NCI-H146 (cell line): ENCODE measurements at places on chromosomes 3 and 15.

DNA sequence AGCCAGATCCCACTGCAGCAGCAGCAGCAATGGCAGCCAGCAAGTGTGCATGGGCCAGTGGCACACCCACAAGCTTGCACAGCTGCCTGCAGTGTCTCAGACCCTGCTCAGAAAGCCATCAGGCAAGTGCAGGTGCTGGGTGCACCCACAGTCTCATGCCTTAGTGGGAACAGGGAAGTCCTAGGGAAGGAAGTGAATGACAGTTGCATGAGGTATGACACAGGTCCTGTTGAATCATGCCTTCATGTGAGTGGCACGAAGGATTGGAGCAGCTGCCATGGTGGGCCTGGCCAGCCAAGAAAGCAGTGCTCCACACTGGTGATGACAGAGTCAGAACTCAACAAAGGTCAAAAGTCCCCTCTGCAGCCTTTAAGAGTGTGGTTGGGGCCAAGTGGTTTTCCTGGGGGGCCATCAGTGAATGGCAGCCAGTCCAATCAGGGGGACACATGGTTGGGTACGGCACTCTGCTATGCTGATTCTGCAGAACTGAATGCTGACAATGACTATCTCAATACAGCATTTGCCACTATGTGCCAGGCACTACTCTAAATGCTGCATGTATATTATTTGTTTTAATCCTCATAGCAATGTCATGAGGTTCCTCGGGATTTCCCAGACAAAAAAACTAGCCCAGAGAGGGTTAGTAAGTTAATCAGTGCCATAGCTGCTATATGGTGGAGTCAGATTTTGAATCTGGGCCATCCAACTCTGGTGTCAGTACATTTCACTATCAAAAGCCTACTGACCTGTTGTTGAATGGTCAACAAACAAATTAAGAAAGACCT is 94.3 kb downstream of the AQP9 start:
- DNase-seq, result no peak

GRCh38 chr15:29457729-29458128 is 188.1 kb upstream of the NSMCE3 start:
- DNase-seq, result no peak

GRCh38 chr3:45736707-45737106 is 47.5 kb downstream of the SACM1L start:
- DNase-seq, result no peak

- no peak for DNase-seq
These were observed 32.1 kb upstream of the WDR72 start for GRCh38 chr15:53791581-53791980.

DNA sequence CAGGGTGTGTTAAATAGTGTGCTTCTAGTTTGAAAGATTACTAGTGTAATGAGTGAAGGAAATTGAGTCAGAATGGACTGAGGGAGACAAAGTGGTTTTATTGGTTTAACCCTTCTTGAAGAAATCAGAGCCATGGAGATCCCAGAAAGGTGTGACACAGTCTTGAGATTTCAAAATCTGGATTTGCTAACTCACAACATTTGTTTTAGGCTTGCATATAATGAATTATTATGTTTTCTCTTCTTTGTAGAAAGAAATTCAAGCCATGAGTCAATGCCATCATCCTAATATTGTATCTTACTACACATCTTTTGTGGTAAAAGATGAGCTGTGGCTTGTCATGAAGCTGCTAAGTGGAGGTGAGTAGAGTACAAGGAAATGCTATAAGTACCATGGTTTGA is 25.1 kb downstream of the OXSR1 start:
- no peak for DNase-seq

GRCh38 chr15:82021992-82022391 is 23.8 kb downstream of the MEX3B start:
- peak; percentile 87 for DNase-seq

GRCh38 chr15:31102374-31103342 is 1.1 kb upstream of the TRPM1 start:
- DNase-seq, result no peak

DNA sequence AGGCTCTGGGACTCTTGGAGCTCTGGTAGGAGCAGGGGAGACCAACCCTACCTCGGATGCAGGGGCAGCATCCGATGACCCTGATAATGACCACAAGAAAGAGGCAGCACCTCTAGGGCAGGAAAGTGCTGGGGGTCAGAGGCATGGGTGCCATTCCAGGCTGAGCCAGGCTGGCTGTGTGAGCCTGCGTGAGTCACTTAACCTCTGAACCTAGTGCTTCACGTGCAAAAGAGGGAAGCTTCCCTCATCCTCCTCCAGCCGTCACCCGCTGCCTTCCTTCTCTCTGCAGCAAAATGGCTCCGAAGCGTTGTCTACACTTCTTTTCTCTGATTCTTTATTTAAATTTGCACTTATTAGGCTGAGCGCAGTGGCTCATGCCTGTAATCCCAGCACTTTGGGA is 35.5 kb downstream of the ZDHHC19 start:
- no peak for DNase-seq

DNA sequence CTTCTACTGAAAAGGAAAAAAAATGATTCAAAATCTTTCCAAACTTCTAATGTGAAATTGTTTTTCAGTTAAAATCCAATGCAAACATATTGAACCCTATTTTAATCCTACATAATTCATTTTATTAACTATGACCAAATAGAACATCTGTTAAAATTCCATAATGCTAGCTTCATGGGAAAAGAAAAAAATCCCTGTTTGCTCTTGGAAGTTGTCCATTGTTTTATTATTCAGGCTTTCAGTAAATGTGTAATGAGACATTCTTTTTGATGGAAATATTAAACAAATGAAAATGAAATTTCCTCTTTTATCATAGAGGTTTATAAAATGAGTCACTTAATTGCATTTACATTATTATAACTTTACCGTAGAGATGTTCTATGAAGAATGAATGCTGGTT is 49.5 kb downstream of the SLC25A26 start:
- no peak for DNase-seq

DNA sequence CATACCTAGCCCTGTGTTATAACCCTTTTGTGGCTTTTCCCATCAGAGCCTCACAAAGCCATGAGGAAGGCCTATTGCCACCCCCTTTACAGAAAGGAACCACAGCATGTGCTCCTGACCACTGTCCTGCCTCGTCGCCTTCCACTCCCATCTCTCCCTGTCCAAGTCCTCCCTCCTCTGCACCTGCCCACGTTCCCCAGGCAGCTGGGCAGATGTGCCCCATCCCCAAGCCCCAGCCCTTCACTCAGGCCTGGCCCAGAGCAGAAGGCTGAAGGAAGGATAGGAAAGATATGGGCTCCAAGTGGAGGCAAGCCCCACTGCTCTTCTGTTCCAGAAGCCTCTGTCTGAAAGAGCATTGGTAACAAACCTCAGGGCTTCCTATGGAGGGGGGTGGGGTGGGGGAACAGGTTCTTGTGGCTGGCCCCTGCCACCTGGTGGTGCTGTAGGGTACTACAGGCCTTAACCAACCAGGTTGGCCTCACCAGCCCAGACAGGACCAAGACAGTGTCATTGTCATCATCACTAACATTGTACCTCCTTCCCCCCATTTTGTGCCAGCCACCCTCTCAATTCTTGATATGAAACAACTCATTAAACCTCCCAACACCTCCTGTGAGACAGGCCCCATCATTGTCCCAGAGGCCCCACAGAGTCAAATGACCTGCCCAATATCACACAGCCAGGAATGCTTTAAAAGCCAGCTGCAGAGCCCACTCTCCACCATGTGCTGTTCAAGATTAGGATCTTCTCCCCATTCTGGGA is 10.0 kb downstream of the POC1A start:
- peak; percentile 65 for DNase-seq

DNA sequence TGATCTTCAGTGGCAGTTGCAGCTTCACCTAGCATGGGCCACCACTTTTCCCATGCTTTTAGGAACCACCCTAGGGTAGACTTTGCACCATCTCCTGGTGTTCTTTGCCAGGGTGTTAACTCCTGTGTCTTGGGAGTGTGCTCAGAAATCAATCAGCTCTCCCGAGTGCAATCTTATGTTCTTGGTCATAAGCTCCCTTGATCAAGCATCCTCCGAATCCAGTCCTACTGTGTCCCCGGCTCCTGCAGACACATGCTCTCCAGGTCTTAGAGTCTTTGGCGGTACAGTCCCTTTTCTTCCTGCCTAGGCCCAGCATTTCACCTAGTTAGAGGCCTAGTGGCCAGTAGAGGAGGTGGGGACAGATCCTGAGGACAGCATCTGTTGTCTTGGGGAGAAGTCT is 74.7 kb upstream of the SYN2 start:
- no peak for DNase-seq

DNA sequence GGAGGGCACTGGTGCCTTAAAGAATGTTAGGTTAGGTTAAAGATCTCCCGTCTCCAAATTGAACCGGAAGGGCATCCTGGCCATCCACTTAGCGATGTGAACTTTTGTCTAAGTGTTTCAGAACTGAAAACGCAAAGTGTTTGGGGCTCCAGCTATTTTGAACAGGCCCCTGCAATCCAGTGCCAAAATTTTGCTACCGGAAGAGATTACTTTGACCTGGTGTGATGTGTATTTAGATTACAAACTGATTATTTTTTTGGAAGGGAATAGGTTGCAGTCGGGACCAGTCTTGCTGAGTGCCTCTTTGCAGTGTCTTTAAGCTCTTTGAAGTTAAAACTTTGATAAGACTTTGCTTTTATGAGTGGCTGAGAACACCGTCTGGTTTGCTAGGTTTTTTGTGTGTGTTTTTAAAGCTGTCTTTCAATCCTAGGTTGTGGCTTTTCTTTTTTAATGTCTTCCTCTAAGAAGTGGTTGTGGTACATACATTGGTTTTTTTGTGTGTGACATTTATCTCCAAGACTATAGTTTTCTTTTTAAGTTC is 179.6 kb downstream of the OR4M2 start:
- no peak for DNase-seq

DNA sequence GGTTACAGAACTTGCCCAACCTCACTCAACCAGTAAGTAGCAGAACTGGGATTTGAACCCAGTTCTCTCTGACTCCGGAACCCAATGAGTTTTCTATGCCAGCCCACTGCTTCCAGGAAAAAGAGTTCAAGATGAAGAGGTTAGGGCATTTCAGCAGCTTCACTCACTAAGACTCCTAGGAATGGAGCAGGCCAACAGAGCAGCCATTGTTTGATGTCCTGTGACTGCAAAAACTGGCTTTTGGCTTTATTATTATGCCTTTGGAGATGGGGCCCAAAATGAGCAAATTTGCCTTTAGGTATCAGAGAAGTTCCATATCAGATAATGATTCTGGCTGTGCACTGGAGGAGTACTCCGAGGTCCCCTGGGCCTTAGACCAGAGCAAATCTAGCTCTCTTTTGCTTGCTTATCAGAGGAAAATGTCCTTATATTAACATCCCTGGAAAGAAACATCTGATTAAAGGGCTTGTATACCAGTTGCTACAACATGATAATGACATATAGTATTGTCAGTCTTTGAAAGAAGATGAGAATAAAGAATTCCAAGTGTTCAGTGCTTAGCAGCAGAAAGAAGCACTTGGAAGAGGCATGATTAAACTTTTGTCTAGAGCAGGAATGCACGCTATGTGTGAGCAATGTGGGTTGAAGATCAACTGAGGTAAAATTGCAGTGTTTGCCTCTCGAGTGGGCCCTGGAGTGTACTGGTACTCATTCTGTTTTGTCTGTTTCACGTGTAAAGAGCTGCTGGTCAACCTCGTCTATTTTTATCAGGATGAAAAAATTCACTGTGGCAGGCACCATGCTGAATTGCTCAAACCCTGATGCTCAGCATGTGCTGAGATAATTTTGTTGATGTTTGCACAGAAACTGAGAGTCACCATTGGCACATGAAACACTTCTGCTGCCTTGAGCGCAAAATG is 21.8 kb upstream of the KLHL24 start:
- DNase-seq, result peak; percentile 37

DNA sequence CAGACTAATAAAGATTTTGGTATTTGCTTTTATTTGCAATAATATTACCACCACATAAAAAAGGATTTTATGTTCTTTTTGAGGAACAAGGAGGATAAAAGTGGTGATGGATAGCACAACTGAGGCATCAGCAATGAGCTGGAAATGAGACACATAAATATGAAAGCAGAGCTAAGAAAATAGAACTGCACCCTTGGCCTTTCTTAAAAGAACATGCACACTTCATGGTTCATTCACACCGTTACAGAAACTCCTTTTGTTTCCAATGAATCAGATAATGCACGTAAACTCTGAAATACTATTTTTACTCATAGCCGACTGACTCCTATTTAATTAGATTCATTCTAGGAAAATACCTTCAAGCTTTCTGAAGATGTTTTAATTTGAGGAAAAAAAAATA is 19.9 kb upstream of the DPH6 start:
- no peak for DNase-seq

GRCh38 chr3:9727041-9727595 is 4.4 kb upstream of the BRPF1 start:
- DNase-seq, result peak; percentile 32

GRCh38 chr15:91049378-91050127 is 27.2 kb upstream of the VPS33B start:
- peak; percentile 59 for DNase-seq

GRCh38 chr3:22937536-22937935 is 265.6 kb upstream of the UBE2E2 start:
- no peak for DNase-seq

GRCh38 chr3:43288366-43288765 is 2.0 kb downstream of the SNRK start:
- DNase-seq, result no peak

- no peak for DNase-seq
These were observed 86.6 kb downstream of the LINGO1 start for GRCh38 chr15:77546050-77546501.

GRCh38 chr15:51075364-51075763 is 19.3 kb downstream of the TNFAIP8L3 start:
- no peak for DNase-seq

GRCh38 chr3:30551927-30552326 is 54.5 kb upstream of the TGFBR2 start:
- DNase-seq, result no peak

- no peak for DNase-seq
These were observed at the start of gene ATP13A4 for GRCh38 chr3:193554811-193555210. ATP13A4 (minus strand) TSS chr3:193554895; CDS start chr3:193554799, 96 bp downstream.

DNA sequence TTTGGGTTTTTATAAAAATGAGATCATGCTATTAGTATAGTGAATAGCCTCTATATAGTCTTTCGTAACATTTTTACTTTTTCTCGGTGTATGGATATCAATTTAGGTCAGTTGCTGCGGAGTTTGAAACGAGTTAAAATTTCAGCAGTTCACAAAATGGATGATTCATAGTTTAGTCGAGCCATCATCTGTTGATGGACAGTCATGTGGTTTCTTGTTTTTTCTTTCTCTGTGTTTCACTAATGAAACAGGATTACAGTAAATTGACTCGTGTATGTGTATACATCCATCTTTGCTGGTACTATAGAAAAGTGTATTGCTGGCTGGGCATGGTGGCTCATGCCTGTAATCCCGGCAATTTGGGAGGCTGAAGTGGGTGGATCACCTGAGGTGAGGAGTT is 106.8 kb downstream of the IGF1R start:
- DNase-seq, result no peak

GRCh38 chr15:72200395-72201237 is 3.0 kb upstream of the GRAMD2A start:
- no peak for DNase-seq

DNA sequence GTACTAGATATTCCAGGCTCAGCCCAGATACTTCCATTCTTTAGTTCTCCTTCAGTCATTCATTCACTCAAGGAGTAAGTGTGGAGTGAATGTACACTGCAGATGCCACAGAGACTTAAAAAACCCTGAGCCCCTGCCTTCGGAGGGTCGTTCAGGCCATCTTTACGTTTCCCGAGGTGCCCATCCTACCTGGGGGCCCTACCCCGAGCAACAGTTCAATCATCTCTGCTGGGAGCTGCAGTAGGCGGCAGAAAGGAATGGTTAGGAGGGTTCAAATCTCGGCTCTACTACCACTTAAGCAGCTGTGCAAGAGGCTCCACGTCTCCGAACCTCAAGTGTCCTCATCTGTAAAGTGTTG is 613 bp downstream of the SEC13 start:
- no peak for DNase-seq

GRCh38 chr3:80014576-80014975 is 246.8 kb upstream of the ROBO1 start:
- no peak for DNase-seq
